ENCODE measurements at places on chromosomes 2 and 18. TPM values are rescaled to one million over a fixed set of nuclear protein-coding genes. Genes with fewer than 3 reads are reported as not detected.
A peak's percentile ranks its signal among the peaks of the same experiment; 100 is the strongest.

POTEC gene
- total RNA-seq, result not detected

GRCh38 chr2:78993518-78994148 is 31.9 kb upstream of the REG3G start:
- DNase-seq, result no peak

DNA sequence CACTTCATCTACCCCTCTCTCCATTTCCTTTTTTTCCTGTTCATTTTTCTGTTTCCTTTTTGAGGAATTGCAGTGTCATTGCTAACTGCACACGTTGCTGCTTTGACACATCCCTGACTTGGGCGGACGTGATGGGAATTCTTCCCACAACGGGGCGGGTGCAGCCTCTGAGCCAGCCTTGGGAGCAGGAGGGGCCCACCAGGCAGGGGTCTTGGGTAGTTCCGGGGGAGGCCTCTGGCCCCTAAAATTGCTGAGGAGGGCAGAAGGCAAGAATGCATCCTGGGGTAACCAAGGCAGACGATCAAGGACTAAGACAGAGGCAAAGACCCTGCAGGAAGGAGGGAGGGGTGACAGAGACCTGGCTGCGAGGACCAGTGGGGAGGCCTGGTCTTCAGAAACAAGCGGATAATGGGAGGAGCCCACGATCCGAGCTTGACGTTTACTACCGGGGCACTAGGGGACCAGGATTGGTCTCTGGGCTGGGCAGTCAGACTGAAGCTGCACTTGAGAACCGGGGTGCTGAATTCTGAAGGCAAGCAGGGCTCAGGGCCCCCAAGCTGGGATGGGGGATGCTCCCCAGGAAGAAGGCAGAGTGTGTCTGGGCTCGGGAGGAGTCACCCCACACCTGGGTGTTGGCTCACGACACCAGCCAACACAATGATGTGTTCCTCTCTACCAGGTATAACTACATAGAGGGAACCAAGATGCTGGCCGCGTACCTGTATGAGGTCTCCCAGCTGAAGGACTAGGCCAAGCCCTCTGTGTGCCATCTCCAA is 14.8 kb upstream of the CNDP1 start:
- no peak for DNase-seq

- DNase-seq, result peak; percentile 5
These were observed 23.3 kb upstream of the ROCK1 start for GRCh38 chr18:21134895-21135294.

DNA sequence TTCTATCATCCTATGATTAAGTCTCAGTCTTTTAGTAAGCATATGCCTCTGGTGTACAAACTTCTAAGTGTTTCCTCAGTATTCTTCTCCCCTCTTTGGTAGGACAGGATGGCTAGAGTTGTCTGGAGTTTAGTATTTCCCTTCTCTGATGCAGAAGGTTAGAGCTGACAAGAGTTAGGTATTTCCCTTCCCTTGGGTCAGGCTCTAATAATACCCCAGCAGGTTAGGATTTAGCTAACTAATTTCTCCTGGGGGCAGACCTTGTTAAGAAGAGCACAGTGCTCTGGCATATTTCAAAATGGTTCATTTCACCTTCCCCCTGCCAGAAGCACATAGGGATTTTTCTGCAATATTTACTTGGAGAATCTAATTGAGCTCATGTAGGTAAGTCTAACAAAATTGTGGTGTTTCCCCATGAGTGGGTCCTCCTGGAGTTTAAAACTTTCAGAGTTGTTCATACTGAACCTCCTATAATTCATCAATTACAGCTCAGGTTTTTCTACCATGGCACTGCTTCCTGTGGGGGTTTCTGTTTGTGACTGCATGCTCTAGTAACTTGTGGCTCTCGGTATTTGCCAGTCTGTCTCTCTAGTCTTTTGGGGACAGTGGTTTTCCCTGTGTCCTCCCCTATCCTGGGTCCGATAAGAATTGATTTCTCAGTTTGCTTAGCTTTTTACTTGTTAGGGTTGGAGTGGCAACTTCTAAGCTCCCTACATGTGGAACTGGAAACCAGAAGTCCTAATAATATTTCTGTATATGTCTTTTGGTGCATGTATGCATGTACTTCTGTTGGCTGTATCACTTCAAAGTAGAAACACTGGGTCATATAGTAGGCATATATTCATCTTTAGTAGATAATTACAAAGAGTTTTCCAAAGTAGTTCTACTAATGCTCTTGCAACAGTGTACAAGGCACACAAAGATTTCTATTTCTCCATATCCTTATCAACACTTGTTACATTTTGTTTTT is 77.7 kb downstream of the GDF7 start:
- DNase-seq, result no peak

GRCh38 chr2:9847140-9847539 is 3.9 kb downstream of the TAF1B start:
- no peak for DNase-seq

Data from HFFc6 (cell line).